ENCODE measurements at places on chromosomes 11 and 22. TPM values are rescaled to one million over a fixed set of nuclear protein-coding genes. Genes with fewer than 3 reads are reported as not detected.

PACSIN3 gene
- 52.5 TPM for total RNA-seq

GRCh38 chr11:98453378-98453777 is 567.4 kb upstream of the CNTN5 start:
- H3K27ac ChIP-seq, result no peak overlapping the region
- H3K27me3 ChIP-seq, result no peaks in the 10 kb centered on the region
- DNase-seq, result no peak
- no peak overlapping the region for H3K4me3 ChIP-seq
- no peaks in the 10 kb centered on the region for H3K4me1 ChIP-seq

DNA sequence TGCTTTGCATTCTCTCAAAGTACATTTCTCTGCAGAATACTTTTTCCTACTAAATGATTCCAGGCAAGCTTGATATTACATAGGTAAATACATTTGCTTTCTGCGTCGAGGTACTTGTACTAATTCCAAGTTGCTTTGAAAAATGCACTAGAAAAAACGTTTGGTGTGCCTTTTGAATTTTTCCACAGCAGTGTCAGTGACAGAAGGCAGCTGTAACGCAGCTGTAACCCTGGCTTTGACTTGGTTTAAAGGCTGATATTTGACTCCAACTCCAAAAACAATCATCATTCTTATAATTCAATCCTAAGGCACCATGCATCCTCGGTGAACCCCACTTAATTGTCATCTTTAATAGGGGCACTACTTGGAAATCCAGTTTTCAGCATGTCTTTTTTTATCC is 125.0 kb downstream of the MAML2 start:
- no peak overlapping the region for H3K4me3 ChIP-seq

DNA sequence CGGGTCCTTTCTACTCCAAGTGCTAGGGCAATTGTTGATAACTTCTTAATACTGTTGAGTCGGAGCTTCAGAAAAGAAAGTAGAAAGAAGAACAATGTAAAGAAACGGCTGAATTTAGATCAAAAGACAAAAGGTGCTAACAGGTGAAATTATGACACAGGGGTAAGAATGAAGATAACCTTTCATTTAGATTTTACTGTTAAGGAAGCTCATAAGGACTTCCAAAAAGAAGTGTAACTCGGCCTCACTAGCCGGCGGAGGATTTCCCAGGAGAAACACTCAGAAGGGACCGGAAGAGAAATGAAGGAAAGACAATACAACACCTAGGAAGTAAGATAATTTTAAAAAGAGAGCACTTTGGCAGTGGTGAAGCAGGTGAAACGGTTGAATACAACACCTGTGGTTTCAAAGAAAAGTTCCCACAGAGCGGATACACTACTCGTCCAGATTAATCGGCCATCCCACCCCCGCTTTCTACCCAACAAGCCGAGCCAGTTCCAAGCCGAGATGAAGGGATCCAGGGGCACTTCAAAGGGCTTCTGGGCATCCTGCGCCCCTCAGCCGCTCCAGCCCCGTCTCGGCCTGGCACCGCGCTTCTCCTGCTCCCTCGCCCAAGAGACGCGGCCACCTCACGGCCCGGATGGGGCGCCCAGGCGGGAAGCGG is 737 bp downstream of the PPP2R1B start:
- peak overlapping the region; percentile 93 for H3K4me3 ChIP-seq
- H3K27ac ChIP-seq, result peak overlapping the region; percentile 88
- H3K4me1 ChIP-seq, result peaks cover 20% of the 10 kb centered on the region
- H3K36me3 ChIP-seq, result peaks cover 16% of the 10 kb centered on the region

SLC6A5 gene
- total RNA-seq, result not detected

ARFIP2 gene
- 77.3 TPM for total RNA-seq

GRCh38 chr22:19065929-19066328 is 56.3 kb downstream of the DGCR2 start:
- H3K4me3 ChIP-seq, result no peak overlapping the region
- H3K27me3 ChIP-seq, result no peaks in the 10 kb centered on the region
- H3K27ac ChIP-seq, result no peak overlapping the region
- no peaks in the 10 kb centered on the region for H3K4me1 ChIP-seq

OR52E8 gene
- not detected for total RNA-seq

Measured in type B pancreatic cell (in vitro differentiated cells).